ENCODE measurements at places on chromosomes 7 and 10.

DNA sequence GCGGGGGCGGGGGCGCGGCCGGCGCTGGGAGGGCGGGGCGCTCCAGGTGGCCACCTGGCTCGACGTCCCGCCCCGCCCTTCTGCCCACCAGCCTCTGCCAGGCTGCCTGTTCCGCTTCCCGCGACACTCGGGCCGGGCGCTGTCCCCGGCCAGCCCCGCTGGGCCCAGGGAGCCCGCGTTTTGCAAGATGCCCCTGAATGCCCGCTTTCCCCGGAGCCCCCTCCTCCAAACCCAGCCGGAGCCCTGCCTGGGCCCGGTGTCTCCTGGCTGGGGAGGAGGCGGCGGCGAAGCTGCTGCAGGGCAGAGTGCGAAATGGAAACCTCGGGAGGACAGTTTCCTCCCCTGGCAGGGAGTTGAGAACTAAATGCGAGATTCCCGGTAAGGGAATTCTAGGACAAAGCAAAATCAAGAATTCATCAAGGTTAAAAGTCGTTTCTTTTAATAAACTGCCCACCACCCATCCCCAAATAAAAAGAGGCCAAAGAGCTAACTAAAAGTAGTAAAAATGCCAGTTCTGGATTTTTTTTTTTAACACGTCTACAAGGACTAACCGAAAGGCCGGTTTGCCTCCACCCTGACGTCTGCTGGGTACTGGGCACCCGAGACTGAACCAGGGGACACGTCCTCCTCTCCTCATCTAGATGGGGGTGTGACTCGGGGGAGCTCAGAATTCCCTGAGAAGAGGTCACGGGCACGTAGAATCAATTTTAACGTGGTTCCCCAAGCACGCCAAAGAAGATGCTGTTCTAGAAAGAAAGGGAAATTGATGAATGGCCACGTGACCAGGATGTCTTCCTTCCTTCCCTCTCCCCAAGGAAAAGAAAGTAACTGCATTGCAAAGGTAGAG, 200.4 kb upstream of the NFE2L3 start:
- DNase-seq = no peak

GRCh38 chr10:77381750-77382149, 255.9 kb downstream of the KCNMA1 start:
- no peak for DNase-seq

DNA sequence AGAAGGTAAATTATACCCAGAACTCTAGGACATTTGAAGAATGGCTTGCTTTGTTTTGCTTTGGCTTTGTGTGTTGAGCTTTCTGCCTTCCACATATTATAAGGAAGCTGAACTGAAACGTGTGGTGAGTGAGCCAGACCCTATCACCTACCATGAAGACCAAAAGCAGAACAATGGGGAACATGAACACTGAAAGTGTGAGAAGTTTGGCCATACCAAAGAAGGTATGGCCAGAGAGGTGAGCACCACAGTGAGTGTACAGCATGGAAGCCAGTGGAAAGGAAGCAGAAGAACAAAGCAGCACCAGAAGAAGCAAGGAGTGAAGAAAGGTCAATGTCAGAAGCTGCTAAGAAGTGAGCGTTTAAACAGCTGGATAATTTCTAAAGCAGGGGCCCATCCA, 59.7 kb upstream of the CCDC71L start:
- DNase-seq = no peak

GRCh38 chr10:31554556-31554955, 235.5 kb downstream of the ZEB1 start:
- no peak for DNase-seq

- DNase-seq = no peak
Observed at GRCh38 chr7:117912421-117912820, 39.2 kb upstream of the CTTNBP2 start.

DNA sequence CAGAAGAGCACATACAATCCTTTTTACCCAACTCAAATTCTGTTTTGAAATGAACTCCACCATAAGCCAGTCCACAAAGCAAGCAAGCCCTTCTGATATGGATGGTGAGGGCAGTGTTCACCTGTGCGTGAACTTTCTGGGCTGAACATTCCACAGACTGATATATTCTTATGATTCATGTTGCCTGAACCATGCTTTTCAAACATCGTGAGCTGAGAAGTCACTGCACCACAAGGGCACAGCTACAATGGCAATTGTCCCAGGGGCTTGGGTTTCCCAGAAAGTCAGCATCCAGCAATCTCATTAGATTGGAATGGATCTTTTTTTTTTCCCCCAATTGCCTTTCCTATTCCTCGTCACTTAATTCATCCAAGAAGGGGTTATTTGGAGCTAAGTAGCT, 86.9 kb upstream of the ZNF438 start:
- DNase-seq = no peak

DNA sequence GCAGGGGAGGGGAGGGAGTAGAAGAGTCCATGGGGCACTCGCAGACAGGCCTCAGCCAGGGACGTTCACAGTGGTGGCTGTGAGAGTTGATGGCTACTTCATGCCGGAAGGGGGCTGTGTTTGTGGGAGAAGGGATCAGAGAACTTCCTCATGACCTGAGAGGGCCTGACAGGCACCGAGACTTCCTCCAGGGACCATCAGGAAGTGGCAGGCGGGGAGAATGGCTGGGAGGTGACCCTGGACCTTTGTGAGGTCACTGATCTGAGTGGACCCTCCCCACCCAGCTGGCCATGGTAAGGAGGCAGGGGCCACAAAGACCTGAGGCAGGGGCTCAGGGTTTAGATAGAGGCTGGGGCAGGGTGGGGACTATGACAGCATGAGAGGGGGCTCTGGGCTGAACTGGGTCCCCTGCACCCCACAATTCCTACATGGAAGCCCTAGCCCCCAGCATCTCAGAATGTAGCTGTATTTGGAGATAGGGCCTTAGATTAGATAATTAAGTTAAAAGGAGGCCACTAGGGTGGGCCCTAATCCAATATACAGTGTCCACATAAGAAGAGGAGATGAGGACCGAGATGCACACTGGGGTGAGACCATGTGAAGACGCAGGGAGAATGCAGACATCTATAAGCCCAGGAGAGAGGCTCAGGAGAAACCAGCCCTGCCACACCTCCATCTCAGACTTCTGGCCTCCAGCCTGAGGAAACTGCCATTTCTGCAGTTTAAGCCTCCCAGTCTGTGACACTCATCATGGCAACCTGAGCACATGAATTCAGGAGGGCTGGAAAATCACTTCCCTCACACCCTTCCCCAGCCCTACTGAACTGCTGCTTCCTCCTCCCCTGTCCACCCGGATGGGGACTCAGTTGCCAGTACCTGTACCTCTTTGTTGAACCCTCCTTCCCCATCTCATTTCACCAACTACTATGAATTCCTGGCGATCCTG, 273.9 kb upstream of the ZNF32 start:
- DNase-seq = no peak

DNA sequence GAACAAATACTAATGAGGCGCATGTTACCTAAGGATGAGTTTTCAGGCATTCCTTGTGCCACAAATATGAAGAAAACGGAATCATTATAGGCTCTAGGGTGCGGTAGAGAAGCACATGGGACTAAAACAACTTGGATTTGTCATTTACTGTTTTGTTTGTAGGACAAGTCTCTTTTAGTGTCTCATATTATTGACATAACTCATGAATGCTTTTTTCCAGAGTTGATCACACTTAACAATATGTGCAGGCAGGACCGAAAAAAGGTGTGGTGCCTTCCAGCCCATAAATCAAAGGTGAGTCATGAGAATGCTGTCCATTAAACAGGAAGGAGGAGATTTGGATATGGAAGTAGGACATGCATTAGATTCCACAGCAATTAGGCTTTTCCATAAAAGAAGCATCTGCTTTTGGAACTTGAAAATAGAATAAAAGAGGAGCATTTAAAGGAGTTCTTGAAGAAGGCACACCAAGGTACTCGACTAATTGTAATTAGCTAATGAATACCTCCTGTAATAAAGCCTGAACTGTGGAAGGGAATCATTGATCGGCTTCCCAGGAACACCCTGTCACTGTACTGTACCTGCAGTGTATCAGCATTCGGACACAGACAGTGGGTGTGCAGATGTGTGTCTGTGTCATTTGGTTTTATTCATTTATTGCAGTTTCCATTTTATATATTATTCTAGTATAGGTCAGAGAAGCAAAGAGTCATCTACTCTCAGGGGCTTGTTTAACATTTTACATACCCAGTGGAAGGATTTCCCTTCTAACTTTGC, 119.7 kb upstream of the KLF14 start:
- DNase-seq = no peak

GRCh38 chr7:158856883-158857668, 718 bp downstream of the DYNC2I1 start:
- DNase-seq = no peak

- DNase-seq = no peak
Observed at GRCh38 chr7:70016044-70016770, 417.9 kb downstream of the AUTS2 start.

GRCh38 chr7:2952316-2952715, 91.4 kb downstream of the CARD11 start:
- no peak for DNase-seq

DNA sequence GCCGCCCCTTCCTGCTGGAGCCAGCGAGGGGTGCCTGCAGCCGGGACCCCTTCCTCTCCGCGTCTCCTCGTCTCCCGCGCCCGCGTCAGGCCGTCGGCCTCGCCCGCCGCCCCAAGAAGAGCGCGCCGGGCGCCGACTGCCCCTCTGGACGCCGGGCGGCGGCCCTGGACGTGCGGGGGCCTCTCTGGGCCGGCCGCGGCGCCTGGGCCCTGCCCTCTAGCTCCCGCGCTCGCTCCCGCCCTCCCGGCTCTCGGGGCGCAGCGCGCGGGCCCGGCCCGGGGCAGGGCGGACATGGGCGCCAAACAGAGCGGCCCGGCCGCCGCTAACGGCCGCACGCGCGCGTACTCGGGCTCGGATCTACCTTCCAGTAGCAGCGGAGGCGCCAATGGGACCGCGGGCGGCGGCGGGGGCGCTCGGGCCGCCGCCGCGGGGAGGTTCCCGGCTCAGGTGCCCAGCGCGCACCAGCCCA, 704 bp downstream of the ZNRF2 start:
- DNase-seq = peak; percentile 37

GRCh38 chr10:121696854-121697253, 98.6 kb upstream of the FGFR2 start:
- no peak for DNase-seq

GRCh38 chr7:42952328-42952727, 20.2 kb downstream of the MRPL32 start:
- DNase-seq = no peak

- DNase-seq = no peak
Observed at GRCh38 chr7:17774716-17775288, 165.5 kb downstream of the SNX13 start.

DNA sequence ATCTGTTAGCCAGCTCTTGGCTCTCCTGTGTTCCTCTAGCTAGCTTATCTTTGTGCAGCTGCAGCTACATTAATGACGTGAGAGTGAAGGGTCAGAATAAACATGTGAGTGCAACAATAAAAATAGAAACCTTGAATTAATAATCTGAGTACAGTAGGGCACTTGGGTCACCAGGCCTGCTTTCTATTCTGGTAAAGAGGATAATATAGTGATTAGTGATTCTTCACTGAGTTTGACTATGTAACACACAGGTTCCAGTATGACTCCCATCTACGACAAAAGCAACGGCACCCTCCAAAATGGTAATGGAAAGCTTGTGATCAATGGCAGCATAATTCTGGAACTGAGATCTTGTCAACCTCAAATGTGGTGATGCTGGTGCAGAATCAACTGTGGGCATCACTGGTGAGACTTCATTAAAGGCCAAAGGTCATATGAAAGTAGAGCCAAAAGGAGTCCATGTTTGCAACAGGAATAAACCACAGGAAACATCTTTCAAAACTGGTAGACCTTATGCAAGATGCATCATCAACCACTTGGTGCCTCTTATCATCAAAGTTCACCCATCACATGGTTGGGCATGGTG, 77.6 kb downstream of the NRBF2 start:
- DNase-seq = no peak

DNA sequence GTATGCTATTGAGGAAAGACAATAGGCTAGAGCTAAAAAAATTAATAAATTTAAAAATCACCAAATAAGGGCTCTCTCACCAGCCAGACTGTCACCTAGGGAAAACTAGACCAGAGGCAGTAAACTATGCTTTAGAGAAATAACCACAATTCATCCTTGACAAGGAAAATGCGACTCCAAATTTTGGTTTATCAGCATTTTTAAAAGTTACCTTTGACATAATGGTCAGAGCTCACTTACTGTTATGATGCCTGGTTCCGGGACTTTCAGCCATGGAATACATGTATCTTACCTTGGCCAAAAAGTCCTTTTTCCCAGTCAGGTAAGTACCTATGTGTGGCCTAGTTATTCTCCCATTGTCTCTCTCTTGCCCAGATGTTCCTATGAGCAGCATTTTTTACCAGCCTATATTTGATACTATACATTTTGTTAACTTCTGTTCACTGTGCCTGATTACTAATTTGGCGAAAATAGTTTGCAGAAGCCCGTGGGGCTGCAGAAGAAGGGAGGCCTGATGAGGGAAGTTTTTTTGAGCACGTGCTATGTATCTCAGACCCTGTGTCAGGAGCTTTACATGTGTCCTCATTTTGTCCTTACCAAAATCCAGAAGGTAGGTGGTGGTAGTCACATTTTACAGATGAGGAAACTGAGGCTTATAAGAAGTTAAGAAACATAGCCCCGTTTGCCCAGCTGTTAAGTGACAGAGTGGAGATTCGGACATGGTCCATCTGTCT, 149.7 kb downstream of the CELF2 start:
- DNase-seq = peak; percentile 38

DNA sequence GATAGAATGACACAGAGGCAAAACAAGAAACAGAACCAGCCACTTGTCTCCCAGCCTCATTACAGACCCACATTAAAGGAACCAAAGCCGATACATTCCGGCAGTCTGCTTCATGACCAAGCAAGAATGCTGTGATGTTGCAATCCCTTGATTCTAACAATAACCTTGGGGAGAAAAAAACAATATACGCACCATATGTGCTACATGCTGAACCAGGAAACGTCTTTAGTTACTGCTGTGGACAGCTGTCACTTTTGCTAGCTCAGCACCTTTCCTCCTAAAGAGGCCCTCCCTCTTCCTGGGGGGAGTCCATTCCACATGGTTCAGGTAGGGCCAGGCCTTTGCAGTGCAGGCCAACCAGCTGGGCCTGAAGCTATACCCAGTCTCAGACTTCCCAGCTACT, 79.1 kb downstream of the PRTFDC1 start:
- DNase-seq = no peak

DNA sequence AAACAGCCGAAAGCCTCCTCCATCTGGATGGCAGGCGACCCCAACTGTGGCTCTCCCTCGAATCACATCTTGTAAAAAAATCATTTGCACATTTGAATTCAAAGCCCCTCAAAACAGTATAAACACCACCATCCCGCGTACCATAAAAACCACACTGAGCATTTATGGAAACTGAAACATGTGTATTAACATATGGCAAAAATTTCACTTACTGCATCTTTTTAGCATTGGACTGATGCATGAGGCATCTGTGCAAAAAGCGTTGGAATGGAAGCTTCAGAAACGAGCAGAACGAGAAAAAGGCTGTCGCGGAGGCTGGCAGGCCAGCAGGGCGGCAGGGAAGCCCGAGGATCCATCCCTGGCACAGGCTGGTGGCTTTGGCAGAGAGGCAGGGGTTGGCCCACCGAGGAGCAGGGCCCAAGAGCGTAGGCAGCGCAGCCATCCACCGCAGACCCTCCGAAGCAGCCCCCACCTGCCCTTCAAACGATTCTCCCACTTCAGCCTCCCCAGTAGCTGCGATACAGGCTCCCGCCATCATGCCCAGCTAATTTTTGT, 39.3 kb upstream of the CUX1 start:
- DNase-seq = no peak

GRCh38 chr10:98460837-98461499, 14.2 kb upstream of the HPS1 start:
- DNase-seq = no peak
